ENCODE measurements at places on chromosomes 7 and 10. TPM values are rescaled to one million over a fixed set of nuclear protein-coding genes. Genes with fewer than 3 reads are reported as not detected.

Gene SFTPA1
- not detected for total RNA-seq

Gene STAMBPL1
- total RNA-seq: 48.9 TPM

Gene CCDC172
- not detected for total RNA-seq

Gene GRID2IP
- total RNA-seq: not detected

Gene CPN1
- total RNA-seq: not detected

Gene TRIL
- 1.8 TPM for total RNA-seq

Gene COBL
- not detected for total RNA-seq

Gene PCBD1
- 39.1 TPM for total RNA-seq

Gene SLC29A4
- 6.5 TPM for total RNA-seq

Gene TRIM4
- 24.9 TPM for total RNA-seq

Gene ZCWPW1
- 1.4 TPM for total RNA-seq

Gene TMED4
- total RNA-seq: 121 TPM

Gene TMEM270
- not detected for total RNA-seq

Gene PROSER2
- total RNA-seq: 1.9 TPM

Gene AKR1C4
- total RNA-seq: not detected

Measured in smooth muscle cell of the pulmonary artery (primary cell).